ENCODE measurements at places on chromosomes 6 and 20.

DNA sequence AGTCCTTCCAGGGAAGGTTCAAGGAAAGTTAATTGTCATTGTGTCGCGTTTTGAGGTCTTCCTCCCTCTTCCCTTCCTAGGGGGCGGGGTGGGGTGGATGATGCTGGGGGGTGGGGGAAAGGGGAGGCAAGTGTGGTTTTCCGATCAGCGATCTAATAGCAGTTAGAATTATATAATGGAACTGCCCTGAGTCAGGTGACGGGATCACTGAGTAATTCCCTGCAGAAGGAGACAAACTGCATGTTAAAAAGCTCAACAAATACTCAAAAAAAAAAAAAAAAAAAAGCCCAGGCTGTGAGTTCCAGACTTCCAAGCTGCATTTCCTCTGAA, 240.4 kb downstream of the PHACTR1 start:
- DNase-seq = no peak

DNA sequence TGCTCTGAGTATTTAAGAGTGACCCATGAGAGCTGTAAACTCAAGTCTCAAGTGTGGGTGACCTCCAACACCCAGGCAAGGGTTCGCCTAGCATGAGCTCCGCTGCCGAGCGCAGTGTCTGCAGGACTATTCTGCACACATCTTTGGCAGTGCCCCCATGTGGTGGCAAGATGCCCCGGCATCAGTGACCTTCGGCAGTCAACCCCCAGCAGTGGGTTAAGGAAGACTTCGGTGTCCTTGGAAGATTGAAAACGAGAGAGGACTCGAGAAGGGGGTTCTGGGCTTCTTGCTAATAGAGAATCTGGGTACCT, 43.1 kb downstream of the RBM38 start:
- DNase-seq = no peak

GRCh38 chr6:65289491-65289890, 417.5 kb downstream of the EYS start:
- DNase-seq = no peak

- peak; percentile 88 for DNase-seq
Measured at GRCh38 chr6:26022132-26022472, 59.5 kb downstream of the TRIM38 start.

DNA sequence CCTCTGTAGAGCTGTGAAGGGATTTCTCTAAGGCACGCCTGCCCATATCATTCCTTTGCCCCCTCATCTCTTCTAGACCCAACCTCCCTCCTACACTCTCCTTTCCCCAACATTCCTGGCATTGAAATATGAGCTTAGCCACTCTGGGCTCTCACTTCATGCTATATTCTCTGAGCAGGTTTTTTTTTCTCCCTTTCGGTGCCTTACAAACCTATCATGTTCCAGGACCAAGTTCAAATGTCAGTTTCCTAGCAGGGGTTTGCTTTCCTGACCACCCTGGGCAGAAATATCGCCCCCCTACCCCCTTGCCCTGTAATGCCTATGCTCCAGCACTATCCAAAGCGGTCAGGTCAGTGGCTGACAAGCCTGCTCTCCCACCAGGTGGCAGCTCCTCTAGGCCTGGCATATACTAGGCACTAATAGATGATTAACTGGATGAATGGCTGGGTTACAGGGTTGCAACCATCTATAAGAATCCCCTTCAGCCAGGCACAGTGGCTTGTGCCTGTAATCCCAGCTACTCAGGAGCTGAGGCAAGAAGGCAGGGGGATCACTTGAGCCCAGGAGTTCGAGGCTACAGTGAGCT, 25.7 kb upstream of the AAR2 start:
- DNase-seq = peak; percentile 57

- DNase-seq = no peak
Measured at GRCh38 chr6:19382676-19383075, 454.5 kb upstream of the ID4 start.

- no peak for DNase-seq
Measured at GRCh38 chr6:21971541-21971940, 325.3 kb downstream of the PRL start.

DNA sequence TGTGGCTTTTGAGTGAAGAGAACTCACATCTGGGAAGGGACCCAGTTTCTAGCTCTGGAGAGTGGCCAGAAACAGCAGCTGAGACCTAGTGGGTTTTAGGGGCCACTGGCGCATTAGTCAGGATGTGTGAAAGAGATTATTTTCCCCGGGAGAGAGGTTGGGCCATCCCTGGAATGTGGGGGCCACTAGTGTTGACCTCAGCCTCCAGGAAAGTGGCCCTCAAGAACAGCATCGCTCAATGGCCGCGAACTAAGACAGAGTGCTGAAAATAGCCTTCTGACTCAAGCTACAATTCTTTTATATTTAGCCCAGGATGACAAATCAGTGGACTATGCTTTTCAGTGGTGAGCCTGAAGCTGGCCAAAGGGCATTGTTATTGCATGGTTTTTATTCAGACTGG, 210.4 kb upstream of the RNF24 start:
- no peak for DNase-seq

DNA sequence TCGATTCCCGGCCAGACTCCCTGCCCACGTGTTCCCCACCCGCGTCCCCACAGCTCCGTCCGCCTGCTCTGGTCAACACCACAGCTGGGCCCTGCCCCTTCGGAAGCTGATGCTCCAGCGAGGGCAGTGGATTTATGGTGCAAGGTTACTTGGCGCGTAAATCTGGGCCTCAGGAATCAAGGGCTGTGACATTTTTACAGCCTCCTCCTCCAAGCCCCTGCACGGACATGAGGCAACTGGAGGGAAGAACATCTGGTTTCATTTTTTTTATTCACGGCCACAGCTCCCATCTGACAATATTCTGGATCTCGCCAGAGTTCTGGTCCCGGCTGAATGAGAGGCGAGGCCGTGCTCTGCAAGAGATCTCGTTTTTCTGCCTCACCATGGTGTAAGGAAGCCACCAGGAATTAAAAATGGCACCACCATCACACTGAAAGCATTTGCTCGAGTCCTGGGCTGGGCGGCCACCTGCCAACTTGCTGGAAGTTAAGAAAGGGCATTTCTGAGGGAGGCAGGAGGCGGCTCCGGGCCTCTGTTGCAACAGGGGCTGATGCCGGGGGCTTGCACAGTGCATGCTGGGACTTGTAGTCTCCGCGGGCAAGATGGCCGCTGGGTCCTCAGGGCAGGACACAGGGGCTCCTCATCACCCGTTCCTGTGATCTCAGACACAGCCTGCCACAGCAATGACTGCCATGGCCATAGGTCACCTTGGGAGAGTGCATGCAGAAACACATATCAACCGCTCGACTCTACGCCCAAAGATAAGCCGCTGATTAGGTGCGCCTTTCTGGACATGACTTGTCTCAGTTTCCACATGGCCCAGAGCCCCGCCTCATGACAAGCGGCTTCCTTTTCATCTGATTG, 148.5 kb downstream of the LY86 start:
- peak; percentile 89 for DNase-seq

DNA sequence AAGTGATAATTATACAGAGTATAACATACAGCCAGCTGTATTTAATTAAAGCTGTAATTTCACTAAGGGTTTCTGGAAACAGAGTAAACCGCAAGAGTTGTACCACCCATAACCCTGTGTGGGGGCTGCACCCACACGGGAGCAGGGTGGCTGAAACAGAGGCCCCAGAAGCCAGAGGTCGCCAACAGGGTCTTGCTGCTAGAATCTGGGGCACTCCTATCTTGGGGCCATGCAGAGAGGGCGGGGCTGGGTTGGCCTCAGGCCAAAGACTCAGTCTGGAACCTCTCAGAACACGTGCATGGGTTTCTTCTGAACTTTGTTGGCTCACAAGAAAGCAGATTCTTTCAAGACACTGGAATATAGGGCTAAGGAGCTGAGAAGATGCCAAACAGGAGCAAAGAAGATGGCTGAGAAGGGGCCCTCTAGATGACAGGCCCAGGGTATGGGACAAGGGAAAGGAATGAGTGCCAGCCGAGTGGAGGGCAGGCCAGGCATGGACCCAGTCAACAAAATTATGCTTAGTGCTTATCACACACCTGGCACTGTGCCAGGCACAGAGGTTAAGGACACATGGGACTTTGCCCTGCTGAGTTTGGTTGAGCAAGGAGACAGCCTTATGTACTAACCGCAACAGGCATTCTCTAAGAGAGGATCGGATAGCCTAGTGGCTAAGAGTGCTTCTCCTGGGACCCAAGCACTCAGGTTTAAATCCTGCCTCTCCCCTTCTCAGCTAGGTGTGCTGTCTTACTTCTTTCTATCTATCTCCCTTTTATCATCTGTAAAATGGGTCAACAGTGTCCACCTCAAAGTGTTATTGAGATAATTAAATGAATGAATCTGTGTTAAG, 96.6 kb upstream of the FOXP4 start:
- peak; percentile 69 for DNase-seq

- DNase-seq = no peak
Measured at GRCh38 chr6:158906926-158907325, 87.8 kb upstream of the EZR start.

GRCh38 chr20:62887860-62888239, 26.2 kb upstream of the TCFL5 start:
- DNase-seq = no peak

DNA sequence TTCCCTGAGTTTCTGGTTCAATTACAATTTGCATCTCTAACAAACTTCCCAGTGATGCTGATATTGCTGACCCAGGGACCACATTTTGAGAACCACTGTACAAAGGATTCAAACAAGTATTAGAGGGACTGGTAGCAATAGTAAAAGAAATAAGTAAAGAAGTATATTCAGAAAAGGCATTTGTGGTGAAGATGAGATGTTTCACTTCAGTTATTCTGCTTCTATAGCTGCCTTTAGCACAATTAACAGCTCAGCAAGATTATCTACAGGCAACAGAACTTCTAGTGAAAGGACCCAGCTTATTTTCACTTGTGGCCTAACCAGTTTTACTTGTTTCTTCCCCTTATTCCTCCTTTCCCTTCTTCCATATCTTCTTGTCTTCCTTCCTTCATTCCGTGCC, 149.4 kb downstream of the PHF3 start:
- no peak for DNase-seq

- DNase-seq = no peak
Measured at GRCh38 chr6:128491610-128492206, 28.7 kb downstream of the PTPRK start.

- no peak for DNase-seq
Measured at GRCh38 chr6:43435682-43436437, 8.5 kb downstream of the ABCC10 start.

- no peak for DNase-seq
Measured at GRCh38 chr6:145063091-145063490, 672.2 kb downstream of the EPM2A start.

DNA sequence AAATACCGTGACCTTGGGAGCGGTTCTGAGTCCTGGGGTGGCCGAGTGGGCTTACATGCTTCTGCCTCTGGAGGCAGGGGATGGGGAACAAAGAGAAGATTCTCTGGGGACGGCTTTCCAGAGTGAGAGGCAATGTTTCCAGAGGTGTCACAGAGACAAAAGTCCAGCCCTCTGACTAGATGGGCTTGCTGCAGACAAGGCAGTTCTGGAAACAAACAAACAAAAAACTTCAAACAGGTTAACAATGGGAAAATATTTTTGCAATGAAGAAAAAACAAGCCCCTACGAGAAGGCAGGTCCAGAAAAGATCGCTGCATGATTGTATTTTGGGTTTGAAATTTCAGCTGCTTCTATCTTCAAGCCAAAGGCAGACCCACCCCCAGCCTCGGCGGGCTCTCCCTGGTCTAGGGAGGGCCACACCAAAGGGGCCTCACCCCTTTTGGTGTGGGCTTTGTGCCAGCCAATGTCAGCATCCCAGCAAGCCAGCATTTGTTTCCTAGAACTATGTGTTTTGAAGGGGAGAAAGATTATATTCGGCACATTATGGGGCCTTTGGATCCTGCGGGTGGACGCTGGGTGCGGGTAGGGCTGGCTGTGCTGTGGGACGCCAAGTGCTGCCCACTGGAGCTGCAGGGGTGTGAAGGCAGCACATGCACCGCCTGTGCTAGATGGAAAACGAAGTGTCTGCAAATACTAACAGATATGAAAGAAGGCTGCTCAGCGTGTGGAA, 42.9 kb downstream of the RIOK1 start:
- DNase-seq = no peak

GRCh38 chr20:40279390-40279789, 409.6 kb downstream of the MAFB start:
- DNase-seq = peak; percentile 35

- DNase-seq = no peak
Measured at GRCh38 chr6:7911345-7911725, 747 bp upstream of the TXNDC5 start.

DNA sequence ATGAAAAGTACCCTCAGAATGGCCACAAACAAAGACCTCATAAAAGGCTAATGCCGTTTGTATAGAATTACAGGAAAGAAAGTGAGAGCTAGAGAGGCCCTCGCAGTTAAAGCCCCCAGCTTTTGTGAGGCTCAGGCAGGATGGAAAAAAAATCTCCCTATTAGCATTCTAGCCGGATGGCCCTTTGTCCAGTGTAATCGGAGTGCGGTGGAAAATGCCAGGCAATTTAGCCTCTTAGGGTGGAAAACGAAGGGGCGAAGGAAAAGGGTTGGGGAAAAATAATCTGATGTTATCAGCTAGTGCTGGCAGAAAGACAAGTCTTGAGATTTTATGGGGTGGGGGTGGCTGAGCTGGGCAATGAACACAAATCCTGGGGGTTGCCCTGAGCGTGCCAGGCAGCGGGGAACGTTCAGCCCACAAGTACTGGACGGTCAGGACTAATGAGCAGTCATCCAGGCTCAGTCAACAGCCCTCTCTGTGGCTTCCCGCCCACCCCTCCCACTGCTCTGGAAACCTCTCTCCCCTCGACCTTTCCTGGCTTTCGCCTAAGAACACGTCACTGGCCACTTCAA, 92.4 kb downstream of the PSMG4 start:
- DNase-seq = peak; percentile 65

- DNase-seq = no peak
Measured at GRCh38 chr6:136969433-136969832, 47.3 kb downstream of the SLC35D3 start.

DNA sequence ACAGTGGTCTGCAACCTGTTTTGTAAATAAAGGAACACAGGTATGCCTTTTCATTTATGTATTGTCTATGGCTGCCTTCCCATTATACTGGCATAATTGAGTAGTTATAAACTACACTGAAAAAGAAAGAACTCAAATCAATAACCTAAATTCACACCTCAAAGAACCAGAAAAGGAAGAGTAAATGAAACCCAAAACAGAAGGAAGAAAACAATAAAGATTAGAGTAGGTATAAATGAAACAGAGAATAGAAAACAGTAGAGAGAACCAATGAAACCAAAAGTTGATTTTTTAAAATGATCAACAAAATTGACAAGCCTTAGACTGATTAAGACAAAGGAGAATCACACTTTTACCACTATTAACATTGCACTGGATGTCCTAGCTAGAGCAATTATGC, 34.7 kb downstream of the FAM184A start:
- DNase-seq = no peak

GRCh38 chr6:141677598-141678211, 455.0 kb upstream of the GJE1 start:
- no peak for DNase-seq
